ENCODE measurements at places on chromosomes 7 and 10.

GRCh38 chr7:116809636-116810266, 52.6 kb upstream of the CAPZA2 start:
- DNase-seq, result no peak

DNA sequence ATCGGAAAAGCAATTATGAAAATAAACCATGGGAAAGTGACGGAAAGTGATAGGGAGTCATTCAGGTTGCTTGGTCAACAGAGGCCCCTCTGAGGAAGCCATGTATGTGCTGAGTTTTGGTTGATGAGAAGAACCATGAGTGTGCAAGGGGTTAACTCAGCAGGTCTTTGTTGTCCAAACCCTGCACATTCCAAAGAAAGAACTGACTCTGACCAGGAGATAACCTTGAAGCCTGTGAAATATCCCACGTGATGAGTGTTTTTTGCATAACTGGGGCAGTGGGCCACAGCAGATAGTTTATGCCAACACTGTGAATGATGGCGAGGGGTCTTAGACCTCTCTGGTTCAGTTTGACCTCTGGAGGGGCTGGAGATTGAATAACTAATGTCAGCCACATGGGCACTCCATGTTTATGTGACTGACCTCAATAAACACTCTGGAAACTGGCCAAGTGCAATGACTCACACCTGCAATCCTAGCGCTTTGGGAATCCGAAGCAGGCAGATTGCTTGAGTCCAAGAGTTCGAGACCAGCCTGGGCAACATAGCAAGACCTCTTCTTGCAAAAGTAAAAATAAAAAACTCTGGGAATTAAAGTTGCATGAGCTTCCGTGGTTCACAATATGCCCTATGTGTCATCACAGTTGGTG, 154.0 kb upstream of the FOXK1 start:
- DNase-seq, result no peak

DNA sequence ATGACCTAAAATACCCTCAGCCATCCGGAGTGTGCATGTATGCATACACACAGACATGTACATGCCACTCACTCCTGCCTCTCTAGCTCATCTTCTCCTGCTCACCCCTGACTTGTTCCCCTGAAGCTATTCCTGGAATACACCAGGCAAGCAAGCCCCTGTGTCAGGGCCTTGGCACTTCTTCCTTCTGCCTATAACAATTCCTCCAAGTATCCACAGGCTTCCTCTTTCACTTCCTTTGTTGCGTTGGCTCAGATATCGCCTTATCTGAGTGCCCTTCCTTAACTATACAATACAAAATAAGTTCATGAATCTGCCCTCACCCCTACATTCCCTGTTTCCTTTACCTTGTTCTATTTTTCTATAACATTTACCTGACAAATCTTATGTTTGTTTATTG, 88.8 kb downstream of the NOD1 start:
- no peak for DNase-seq

DNA sequence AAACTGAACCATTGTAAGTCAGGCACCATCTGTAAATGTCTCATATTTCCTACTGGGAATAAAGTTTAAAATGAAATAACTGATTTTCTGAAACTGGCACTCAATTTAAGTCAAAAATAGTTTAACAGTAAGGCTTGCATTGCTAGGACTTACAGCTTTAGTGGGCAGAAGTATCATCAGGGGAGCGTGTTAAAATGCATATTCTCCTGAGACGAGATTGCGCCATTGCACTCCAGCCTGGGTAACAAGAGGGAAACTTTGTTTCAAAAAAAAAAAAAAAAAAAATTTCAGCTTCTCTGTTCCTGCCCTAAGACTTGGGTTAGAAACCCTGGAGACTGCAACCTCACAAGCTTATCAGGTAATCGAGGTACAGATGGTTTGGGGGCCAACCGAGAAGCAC, 65.4 kb downstream of the UBE3C start:
- no peak for DNase-seq
